ENCODE measurements at places on chromosomes 1 and 21. TPM values are rescaled to one million over a fixed set of nuclear protein-coding genes. Genes with fewer than 3 reads are reported as not detected.
A peak's percentile ranks its signal among the peaks of the same experiment; 100 is the strongest.

- no peak for DNase-seq
Measured at GRCh38 chr1:246373828-246374569, 133.1 kb downstream of the SMYD3 start.

DNA sequence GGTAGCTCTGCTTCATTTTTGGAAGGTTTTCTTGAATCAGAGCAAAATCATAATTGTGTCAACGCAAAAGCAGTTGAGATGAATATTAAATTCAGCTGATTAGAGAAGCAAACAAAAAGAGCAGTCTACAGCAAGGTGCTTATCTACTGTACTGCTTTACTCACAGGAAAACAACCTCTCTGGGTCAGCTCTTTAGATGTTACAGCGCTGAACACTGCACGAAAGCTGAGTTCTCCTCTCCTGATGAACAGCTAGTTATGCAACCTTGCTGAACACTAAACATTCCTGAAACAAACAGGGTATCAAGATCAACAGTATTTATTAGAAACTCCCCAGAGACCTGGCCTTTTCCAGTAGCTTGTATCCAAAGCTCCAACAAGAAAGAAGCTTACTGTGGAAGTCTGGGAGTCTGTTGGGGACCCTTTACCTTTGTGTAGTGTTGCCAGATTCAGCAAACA, 41.3 kb downstream of the TBCE start:
- DNase-seq = no peak

DNA sequence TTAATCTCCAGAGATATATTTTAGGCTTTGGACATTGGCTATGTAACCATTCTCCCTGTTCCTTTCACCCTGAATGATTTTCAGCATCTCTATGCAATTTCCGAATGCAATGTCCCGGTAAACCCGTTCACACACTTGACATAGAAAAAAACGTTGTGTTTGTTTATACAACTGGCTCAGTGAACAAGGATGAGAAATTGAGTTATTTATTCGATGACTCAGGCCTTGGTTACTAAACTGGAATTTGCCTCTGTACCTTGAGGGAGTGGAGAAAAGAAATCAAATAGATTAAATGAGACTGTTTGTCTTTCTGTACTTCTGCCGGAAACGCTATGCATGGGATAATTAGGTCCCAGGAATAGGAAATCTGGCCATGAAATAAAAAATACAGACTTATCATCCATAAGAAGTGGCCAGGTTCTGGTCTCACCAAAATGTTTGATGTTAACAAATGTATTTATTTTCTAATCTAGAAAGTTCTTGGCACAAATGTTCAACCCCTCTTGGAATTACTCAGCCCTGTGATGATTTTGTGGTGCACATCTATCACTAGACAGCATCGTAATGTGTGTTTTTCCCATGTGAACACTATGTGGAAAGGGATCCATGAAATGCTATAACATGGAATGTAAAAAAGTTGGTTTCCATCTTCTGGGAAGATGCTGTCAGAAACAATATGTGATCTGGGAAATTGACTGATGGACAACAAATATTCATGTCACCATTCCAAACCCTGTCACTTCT, 253.9 kb downstream of the DUSP10 start:
- DNase-seq = no peak

GRCh38 chr1:51915951-51916350, 37.4 kb upstream of the NRDC start:
- no peak for DNase-seq

DNA sequence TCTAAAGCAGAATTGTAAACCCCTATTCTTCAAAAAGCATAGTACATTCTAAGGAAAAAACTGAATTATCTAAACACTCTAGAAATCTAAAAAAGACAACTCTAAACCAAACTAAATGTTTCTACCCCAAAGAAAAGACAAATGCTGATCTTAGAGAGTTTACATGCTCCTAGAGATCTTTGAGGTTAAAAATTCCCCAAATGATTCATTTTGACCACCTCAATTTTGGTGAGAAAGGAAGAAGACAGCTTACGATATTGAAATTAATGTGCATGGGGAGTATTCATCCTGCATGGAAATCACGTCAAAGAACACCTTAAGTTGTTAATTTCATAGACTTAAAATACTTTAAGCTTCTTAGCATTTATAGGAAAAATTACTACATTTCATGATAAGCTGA, 377.8 kb upstream of the RUNX1 start:
- no peak for DNase-seq

DNA sequence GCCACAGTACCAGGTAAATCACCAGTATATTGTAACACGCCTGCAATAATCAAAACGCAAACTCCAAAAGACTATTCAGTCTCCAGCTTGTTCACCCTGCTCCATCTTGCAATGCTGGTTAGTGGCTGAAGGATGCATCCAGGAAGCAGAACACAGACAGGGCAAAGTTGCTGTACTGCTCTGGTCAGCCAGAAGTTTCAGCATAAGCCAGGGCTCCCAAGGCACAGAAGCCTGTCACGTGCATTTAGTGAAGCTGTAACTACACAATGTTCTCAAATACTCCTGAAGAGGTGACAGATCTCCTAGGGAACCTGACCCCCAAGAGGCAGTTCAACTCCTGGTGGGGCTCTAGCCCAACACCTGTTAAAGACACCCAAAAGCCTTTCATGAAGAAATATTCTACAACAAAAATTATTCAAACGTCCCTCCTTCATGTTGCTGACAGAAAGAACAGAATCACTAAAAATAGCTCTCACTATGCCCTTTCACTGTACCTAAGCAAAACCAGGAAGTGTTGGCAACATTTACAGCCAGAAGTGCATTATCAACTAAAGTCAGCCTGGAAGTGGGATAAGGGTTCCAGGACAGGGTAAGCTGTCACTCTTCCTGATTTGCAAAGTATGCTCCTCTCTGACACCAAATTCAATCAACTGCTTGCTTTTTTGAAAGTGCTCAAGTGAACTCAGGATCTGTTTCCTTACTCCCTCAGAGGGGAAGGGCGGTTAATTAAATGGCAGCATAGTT, 52.1 kb downstream of the SLC35D1 start:
- DNase-seq = no peak

The RHOU gene
- 18.4 TPM for total RNA-seq

- no peak for DNase-seq
Measured at GRCh38 chr1:34362949-34363348, 186.2 kb downstream of the C1orf94 start.

The TARDBP gene
- 59.7 TPM for total RNA-seq

DNA sequence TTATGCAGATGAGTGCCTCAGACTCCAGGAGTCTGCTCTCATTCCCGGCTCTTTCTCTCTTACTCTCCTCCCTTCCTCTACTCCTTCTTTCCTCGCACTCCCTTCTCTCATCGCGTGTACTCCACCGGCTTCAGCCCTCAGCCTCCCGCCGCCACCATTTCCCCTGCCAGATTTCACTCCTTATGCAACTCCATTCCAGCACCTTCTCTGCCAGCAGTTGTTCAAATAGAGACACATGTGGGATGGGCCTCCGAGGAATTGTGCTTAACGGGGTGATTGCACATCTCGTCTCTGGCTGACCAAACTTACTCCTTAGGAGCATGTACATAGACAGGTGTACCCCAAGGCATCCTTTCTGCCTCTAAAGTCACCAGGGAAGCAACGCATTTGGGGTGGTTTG, 2.1 kb downstream of the CNTN2 start:
- DNase-seq = no peak

DNA sequence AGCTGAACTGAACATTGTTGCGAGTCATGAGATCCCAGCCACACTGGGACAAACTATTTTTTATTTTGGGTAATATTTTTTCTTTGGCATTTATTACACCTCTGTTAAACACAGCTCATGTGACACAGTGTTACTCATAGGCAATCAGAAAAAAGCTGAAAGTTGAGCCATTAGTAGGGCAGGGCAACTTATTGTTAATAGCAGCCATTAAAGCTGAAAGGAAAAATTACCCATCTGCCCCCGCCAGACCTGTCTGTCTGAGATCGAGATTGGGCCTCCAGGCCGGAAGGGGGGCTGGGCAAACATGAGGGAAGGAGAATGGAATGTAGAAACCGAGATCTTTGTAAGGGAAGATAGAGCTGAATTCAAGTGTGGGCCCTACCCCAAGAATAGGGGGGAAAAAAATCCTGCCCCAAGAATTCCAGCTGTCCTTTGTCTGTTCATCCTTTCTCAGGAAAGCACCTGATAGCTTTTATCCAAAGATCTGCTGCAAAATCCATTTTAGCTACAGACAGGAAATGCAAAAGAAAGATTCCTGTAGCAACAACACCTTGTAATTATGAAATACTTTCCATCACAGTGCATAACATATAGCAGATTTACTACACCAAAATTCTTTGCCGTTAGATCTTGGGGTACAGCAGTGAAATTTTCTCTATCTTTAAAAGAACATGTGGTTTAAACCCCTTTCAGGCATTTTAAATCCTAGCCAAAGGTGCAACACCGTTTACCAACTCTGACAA, 212.8 kb downstream of the PBX1 start:
- peak; percentile 12 for DNase-seq

DNA sequence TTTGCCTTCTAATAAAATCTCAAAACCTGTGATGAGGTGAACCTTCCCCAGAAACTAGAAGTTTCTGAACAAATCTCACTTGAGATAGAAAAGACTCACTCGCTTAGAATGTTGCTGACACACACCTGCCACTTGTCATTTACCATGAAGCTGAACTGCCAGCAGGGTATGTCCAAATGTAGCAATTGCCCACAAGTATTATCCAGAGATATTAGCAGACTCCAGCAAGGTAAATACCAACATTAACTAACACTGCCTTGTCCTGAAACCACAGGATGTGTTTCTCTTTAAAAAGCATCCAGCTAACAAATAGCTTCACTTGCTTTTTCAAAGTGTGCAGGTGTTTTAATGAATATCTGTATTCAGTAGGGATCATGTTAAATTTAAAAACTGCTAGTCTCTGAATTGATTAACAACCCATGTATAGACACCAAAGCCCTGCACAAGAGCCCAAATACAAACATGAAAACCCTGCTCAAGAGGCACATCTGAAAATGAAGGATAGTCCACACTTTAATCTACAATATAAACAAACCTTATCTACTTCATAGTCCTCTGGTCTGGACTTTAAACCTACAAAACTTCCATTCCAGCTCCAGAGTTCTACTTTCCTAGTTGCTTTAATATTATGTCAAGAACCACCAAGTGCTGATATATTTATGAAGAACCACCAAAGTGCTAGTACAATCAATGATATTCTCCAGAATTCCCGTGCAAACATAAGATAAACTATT, 19.3 kb downstream of the KRTAP8-1 start:
- DNase-seq = no peak

The ACKR1 gene
- not detected for total RNA-seq

DNA sequence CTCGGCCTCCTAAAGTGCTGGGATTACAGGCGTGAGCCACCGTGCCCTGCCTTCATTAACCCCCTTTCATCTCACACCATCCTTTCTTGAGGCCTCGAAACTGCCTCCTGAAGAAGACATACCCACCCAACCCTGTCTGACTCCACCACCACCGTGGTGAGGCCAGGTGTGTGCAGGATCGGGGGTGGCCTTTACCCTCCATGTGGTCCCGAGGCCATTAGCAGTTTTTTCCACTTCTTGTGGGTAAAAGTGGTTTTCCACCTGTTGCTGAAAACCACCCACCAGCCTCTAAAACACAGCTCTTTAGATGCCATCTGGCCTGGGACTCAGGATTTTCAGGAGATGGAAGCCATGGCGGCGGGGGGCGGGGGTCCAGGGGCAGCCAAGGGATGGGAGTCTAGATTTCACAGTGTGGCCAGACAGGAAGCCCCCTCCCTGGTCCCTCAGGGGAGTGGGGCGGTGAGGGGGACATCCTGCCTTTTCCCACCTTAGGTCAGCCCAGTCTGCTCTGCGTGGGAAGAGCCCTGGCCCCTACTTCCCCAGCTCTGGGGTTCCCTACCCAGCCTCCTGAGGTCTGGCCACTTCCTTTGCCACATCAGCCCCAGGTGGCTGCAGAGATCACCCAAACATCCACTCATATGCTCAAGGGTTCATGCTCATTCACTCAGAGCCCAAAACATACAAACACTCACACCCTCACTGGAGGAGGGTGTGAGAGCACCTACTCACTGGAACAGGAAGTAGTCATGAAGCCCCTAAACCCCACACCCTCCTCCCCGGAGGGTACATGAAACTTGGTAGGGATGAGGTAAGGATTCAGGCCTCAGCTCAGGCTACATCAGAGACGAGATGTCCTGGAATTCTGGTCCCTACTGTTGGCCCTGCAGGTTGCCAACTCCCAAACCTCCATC, 2.3 kb downstream of the FGR start:
- no peak for DNase-seq

- DNase-seq = no peak
Measured at GRCh38 chr1:205663286-205663936, 16.9 kb downstream of the SLC45A3 start.

DNA sequence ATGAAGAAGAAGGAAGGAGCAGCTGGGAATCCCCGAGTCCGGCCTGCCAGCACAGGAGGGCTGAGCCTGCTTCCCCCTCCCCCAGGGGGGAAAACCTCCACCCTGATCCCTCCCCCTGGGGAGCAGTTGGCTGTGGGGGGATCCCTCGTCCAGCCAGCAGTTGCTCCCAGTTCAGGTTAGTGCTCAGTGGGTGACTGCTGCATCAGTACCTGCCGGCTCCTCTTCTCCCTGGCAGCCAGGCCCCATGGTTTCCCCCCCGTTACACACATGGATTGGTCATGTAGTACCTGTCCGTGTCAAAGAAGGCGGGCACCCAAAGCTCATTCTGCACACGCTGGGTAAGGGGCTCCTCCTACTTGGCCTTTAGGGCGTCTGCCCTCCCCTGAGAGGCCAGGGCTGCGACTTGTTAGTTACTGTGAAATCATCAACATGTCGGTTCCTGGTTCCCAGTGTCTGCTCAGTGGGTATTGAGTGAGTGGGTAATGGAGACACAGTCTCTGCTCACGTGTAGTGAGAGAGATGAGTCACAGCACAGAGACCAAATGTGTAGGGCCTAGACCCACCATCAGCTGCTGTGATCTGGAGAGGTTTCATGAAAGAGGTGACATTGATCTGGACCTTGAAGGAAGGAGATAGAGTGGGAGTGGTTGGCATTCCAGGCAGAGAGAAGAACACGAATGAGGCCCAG, 11.5 kb downstream of the NECAP2 start:
- DNase-seq = no peak

The RHBDL2 gene
- 8.5 TPM for total RNA-seq

- DNase-seq = no peak
Measured at GRCh38 chr21:37348664-37349063, 17.9 kb upstream of the DYRK1A start.

The HSD3B1 gene
- not detected for total RNA-seq

The VASH2 gene
- total RNA-seq = 0.55 TPM

The ERG gene
- not detected for total RNA-seq

Measured in HT-29 (cell line).